ENCODE measurements at places on chromosomes 12 and 14.

- no peak for DNase-seq
Measured at GRCh38 chr12:112749081-112749480, 42.5 kb upstream of the RPH3A start.

DNA sequence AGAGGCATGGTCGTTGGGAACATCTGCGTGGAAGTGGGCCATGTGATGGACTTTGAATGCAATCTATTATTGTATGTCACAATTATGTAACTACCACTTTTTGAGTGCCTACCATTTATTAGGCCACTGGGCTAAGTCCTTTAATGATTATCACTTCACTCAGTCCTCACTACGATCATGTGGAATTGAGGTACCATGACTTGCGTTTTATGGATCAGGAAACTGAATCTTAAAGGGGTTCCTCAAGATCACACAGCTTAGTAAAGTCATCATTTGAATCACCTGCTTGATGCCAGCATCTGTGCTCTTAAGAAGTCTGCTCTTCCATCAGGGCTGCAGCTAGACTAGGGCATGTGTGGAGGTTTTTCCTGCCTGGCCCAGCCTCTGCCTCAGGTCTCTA lies 136.7 kb downstream of the DAD1 start:
- DNase-seq, result no peak

DNA sequence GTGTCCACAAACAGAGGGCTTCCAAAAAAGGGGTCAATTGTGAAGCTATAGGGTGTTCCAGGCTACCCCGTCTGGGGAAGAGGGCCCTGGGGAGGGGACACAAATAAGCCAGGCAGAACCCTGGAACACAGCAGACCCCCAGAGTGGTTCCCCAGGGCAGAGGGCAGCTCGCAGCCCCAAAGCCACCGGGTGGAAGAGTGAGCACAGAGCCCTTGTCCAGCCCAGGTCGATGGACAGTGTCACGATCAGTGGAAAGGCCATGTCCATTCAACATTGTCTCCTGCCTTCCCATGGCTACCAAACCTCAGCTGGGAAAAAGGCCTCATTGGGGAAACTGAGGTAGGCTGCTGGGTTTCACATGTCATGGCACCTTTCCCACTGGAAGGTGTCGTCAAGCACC lies 131.4 kb downstream of the DICER1 start:
- DNase-seq, result no peak

DNA sequence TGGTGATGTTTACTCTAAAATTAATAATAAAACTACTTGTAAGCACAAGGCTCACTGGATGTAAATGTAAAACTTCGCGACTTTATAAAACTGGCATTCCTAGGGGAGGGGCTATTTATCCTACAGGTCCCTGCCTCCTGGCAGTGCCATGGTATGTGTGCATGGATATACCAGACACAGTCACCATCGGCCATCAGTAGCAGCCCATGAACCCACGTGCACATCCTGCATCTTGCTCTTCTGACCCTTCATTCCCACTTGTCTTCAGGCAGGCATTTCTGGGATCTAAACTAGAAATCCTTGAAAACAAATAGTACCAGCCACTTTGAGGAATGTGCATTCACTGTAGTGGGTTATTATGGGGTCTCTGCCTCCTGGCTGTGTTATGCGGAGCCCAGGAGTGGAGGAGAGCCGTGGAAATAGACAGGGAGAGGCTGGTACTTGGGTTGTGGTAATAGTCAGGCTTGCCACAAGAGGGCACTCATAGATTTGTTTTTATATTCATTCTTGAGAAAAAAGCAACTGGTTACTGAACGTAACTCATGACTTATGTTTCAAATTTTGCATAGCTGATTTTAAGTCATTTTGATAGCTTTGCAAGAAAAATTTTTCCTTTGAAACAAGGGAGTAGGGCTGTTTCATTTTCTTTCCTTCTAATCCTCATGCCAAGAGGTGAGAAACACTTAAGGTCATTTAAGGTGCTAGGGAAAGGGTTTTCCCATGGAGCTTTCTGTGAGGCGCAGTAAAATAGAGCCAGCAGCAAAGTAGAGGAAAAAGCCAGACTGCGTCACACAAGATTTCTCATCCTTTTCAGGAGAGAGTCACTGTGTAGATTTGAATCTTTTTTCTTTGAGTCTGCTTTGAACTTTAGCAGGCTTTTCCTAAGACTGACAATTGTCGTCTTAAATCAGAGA lies 17.4 kb upstream of the GALNT16 start:
- peak; percentile 71 for DNase-seq

- no peak for DNase-seq
Measured at GRCh38 chr12:19946550-19946949, 421.8 kb upstream of the PDE3A start.

DNA sequence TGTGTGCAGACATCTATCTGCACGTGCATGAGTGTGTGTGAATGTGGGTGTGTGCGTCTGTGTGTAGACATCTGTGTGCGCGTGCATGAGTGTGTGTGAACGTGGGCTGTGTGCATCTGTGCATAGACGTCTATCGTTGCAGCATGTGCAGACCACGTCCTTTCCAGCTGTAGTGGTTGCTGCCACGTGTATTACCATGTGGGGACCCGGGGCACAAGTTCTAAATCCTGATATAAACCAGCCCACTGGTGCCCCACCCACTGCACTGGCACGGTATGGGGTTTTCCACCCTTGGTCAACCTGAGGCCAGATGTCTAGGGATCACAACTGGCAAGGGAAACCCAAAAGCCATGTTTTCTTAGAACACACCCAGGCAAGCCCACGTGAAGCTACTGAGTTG lies 197.0 kb downstream of the ANO2 start:
- no peak for DNase-seq

DNA sequence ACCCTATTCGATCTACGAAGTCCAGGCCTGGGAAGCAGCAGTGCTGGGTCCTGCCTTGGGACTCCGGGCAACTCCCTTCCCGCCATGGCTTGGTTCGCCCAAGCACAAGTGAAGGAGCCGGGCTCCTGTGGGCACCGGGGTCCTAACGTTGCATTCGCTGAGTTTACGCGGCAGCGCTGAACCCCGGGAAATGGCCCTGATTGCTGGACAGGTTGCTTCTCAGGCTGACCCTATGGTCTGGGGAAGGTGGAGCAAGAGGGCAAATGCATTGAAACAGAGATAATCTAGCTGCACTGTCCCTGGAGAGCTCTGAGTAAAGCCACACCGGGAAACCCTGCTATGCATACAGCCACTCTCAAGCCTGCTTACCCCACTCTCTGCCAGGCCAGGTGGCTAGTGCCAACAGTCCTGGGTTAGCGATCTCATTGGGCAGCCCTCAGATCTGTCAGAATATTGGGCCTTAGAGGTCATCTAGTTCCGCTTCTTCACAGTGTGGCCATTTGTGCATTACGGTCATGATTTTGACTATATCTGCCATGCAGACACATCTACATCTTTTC lies 11.3 kb downstream of the SYNE3 start:
- DNase-seq, result no peak

GRCh38 chr12:42213954-42214426 lies 24.1 kb downstream of the YAF2 start:
- DNase-seq, result no peak

DNA sequence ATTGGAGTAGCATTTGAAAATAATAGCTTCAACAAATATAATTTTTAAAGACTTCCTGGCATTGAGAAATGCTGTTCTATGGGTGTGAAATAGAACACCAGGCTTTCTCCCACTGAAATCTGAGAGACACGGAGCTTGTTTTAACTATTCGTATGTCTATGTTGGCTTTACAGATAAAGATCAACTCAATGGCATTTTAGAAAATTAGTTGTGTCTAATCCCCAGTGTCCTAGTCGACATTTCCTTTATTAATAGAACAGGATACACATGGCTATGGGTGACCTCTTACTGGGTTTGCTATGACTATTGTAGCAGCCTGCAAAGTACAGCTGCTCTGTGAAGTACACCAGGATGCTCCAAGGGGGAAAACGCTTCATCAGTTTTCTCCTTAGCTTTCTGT lies 159.3 kb downstream of the SLC25A21 start:
- no peak for DNase-seq

- DNase-seq, result no peak
Measured at GRCh38 chr12:41778934-41779333, 365.7 kb downstream of the GXYLT1 start.

- no peak for DNase-seq
Measured at GRCh38 chr12:30840715-30841114, 85.8 kb upstream of the TSPAN11 start.

DNA sequence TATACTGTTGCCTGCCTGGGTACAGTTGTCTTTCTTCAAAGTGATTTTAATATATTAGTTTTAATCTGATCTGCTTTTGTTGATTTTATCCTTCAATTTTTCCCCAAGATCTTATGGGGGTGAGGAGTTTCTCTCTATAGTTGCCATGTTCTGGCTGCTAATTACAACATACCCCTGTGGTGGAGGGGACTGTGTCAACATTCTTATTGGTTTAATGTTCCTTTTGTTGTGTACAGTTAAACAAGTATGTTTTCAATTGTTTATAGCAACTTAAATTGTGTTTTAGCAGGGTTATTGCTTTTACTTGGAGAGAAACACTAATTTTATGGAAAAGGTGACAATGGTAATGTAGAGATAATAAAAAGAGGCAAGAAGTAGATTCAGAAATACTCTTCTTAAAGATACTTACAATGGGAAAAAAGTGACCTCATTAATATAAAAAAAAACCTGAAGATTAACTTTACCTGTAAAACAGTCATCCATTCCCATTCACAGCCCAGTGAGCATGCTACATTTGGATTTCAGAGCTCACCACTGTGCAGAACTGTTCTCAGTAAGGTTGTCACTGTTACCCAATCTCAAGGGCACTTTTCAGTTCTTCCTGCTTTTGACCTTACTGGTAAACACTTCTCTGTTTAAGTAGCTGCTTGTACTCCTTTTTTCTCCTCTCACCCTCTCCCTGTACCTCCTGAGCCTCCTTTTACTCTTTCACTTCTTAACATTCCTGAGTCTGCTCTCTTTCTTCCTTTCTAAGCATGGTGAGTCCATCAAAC lies 8.1 kb upstream of the LRRK2 start:
- no peak for DNase-seq

- no peak for DNase-seq
Measured at GRCh38 chr14:75568791-75569190, 9.6 kb upstream of the FLVCR2 start.

DNA sequence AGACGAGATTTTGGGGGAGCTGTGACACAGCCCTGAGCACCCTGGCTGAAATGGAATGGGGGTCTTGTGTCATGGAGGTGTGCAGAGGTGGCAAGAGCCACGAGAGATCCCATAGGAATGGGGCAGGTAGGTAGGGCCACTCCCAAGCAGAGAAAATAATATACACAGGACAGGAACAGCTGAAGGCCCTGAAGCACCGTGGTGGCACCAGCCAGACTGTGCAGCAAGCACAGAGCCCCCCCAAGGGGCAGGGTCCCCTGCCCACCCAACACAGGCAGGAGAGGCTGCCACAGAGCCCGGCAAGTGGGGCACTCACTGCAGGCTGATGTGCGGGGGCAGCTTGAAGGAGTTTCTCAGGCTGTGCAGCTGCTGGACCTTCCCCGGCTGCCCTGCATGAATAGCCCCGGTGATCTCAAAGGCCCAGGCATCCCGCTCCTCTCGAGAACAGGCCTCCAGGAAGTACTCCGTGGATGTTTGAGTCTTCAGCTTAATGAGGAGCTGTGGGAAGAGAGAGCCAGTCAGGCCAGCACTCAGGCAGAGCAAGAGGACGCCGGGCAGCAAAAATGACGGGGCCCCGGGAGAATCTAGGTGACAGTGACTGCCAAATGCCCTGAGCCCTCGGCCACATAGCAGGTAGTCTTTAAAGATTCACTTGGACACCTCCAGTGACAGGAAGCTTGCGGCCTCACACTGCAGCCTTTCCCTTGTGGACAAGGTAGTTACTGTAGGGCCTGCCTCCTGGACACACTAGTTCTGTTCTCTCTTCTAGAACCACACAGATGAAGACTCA lies 16.7 kb downstream of the PLEK2 start:
- DNase-seq, result no peak

DNA sequence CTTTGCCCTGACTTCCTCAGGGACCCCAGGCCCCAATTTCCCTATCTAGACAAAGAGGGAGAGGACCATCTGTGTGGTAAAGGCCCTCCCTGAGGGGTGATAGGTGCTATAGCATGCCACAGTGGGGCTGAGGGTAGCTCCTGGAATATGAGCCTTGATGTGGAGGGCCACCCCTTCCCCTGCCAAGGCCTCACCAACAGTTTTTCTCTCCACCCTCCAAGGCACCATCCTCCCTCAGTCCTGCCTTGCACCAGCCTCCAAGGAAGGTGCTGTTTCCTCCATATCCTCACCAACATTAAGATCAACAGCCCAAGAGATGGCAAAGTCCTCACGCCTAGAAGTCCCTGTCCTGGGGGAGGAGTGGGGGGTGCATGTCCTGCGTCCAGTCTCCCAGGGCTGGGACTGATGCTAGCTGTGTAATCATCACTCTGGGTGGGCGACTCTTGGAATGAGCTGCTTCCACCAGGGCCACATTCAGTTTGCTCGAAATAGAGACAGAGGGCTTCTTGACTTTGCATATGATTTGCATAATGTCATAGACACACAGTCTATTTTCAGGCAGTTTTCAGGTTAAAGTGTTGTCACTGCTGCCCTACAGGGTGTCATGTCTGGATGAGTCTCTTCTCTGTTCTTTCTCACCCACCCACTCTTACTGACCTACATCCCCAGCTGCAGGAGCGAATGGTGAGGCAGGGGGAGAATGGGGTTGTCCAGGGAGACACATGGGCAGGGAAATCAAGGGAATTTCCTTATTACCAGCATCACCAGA lies 17.4 kb downstream of the ACVRL1 start:
- DNase-seq, result no peak

- no peak for DNase-seq
Measured at GRCh38 chr12:104243551-104243950, 28.0 kb downstream of the TXNRD1 start.

DNA sequence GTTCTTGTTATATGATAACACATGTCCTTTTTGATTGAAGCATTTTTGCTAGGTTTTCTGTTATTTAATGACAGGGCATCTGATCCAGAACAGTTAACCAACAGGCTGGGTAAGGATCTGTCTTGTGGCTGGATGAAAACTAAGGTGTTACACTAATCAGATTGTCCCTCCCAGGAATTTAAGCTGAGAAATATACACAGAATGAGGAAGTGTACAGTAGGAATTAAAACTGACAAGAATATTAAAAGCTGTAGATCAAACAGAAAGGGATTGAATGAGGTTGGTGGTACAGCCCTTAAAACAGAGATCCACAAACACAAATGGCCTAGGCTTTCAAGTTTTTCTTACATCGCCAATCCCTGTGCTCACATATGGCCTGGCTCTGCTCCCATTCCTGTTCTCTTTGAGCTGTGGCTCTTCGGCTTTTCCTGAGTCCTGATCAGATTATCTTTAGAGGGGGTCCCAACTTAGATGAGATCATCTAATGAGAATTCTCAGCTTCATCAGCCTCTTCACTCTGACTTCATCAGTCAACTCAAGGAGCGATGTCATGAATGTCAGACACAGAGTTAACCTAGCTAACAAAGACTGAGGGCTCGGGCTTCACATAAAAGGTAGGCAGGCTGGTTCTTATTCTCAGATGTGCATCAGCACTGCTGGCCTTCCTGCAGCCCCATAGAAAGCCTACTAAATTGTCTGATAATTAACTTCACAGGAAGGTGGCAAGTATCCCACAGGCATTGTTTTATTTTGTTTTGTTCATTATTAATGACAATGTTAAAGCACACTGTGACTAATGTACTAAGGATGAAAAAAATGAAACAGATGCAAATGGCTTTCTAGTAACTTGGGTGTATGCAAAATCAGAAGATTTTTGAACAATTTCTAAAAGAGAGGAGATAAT lies 11.4 kb downstream of the PYGL start:
- DNase-seq, result no peak

Data from activated naive CD4-positive, alpha-beta T cell treated with anti-CD3 and anti-CD28 coated beads, Interleukin-2, amount 10 ng/mL, durations not matched to agents 7 days and 5 days (primary cell).